ENCODE measurements at places on chromosomes 3 and 15.

- DNase-seq: no peak
Measured at GRCh38 chr15:99427210-99427609, 138.6 kb upstream of the MEF2A start.

- DNase-seq: no peak
Measured at GRCh38 chr3:121895121-121895520, 920 bp downstream of the SLC15A2 start.

GRCh38 chr3:183868796-183869195, 15.9 kb downstream of the PARL start:
- DNase-seq: no peak

DNA sequence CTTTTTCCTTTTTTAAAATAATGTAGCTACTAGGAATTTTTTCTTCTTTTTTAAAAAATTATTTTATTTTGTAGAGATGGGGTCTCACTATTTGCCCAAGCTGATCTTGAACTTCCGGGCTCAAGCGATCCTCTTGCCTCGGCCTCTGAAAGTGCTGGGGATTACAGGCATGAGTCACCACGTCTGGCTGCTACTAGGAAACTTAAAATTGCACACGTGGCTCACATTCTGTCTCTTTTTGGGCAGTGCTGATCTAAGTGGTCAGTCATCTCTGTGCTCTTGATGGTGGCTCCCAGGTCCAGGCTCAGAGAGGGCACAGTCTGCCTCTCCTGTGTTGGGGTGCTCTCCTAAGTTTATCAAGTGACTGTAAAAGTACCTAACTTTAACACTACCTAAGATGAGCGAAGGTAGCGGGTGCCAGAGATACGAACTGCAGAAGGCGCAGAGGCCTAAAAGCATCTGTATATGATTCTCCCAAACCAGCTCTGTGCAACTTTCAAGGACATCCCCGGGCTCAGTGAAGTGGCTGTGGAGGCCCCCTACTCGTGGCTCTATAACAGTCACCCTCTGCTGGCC, 52.9 kb upstream of the SEC13 start:
- no peak for DNase-seq

GRCh38 chr3:117149584-117149983, 440.0 kb downstream of the TUSC7 start:
- DNase-seq: no peak
